ENCODE measurements at places on chromosomes 13 and 19.

GRCh38 chr13:50552424-50552966, 291.0 kb downstream of the DLEU7 start:
- DNase-seq = no peak

GRCh38 chr19:51784922-51785690, 9.9 kb upstream of the FPR3 start:
- DNase-seq = no peak

DNA sequence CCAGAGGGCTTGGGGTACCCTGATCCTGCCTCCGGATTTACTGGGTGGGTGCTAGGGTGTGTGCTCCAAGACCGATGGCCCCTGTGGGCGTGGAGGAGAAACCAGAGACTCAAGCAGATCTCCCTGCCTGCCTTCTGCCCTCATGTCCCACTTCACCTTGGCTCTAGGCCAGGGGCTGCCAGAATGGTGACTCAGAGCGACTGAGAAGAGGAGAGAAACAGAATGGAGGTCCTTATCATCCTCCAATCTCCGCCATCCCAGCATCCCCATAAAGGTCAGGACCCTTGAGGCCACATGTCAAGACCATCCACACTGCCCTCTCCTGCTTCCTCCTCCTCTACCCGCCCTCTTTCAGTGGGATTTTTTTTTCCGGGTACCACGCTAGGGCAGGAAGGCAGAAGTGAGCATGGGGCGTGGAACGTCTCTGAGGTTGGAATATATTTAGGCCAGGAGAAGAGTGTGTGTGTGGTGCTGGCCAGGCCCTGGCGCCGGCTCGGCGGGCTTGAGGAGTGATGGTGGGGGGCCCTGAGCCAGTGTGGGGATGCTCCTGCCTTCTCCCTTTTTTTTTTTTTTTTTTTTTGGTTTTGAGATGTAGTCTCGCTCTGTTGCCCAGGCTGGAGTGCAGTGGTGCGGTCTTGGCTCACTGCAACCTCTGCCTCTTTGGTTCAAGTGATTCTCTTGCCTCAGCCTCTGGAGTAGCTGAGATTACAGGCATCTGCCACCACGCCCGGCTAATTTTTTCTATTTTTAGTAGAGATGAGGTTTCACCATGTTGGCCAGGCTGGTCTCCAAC, 22.3 kb downstream of the IER2 start:
- peak; percentile 79 for DNase-seq

DNA sequence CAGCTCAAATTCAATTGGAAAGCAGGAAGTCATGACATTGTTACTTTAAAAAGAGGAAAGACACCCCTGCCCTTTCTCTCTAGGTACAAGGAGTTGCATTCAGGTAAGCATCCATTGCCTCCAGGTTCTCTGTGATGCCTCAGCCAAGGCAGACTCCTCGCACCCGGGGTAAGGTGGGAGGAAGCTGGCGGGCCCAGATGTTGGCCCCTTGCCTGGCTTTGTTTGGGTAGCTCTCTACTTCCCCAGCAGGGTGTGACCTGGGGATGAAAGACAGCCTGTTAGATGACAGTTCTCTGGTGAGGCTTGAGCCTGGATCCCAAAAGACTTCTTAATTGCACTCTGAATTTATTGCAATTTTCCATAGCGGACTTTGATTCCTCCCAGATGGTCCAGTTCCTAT, 25.6 kb downstream of the SHISA2 start:
- DNase-seq = no peak

- no peak for DNase-seq
These were observed 216.2 kb downstream of the SLC7A1 start for GRCh38 chr13:29379281-29379680.

DNA sequence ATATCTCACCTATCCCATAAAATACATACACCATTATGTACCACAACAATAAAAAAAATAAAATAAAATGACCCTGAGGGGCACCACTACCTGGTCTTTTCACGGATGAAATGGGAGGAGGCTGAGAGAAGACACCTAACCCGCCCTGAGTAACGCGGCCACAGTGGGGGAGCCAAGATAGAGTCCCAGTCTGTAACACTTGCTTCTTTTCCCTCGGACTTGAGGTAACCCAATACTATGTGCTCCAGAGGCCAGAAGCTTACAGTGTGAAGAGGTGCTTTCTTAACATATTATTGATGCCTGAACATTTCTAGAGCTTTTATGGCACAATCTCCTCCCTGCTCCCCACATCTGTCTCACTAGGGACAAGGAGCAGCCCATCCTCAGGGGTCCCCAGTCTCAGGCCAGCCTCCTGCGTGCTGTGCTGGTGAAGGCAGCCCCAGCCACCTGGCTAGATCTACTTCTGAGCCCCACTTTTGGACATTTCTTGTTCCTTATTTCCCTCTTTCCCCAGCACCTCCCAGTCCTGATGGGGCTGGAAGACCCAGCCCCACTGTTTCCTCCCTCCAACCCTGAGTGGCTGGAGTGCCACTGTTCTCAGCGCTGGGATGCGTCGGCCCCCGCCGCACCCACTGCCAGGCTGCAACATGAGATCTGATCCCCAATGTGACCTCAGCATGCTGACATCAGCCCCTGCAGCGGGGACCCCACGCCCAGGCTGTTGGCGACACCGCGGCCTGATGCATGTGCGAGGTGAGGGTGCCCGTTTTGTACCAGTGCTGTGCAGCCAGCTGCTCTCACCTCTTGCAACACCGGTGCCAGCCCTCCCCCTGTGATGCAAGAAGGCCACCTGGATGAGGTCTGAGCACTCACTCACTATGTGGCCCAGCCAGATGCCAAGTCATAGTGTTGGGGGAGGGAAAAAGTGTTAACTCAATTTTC, 143.3 kb downstream of the DCLK1 start:
- DNase-seq = no peak

- DNase-seq = no peak
These were observed 279.7 kb downstream of the COG6 start for GRCh38 chr13:39935155-39935554.

- DNase-seq = no peak
These were observed 29.8 kb downstream of the TSHZ3 start for GRCh38 chr19:31319465-31319864.

- DNase-seq = no peak
These were observed 55.7 kb upstream of the C1QTNF9 start for GRCh38 chr13:24253520-24254145.

- DNase-seq = no peak
These were observed 495 bp downstream of the KCNA7 start for GRCh38 chr19:49071860-49072547.

GRCh38 chr19:44539236-44539826, 9.9 kb upstream of the CEACAM20 start:
- DNase-seq = no peak

DNA sequence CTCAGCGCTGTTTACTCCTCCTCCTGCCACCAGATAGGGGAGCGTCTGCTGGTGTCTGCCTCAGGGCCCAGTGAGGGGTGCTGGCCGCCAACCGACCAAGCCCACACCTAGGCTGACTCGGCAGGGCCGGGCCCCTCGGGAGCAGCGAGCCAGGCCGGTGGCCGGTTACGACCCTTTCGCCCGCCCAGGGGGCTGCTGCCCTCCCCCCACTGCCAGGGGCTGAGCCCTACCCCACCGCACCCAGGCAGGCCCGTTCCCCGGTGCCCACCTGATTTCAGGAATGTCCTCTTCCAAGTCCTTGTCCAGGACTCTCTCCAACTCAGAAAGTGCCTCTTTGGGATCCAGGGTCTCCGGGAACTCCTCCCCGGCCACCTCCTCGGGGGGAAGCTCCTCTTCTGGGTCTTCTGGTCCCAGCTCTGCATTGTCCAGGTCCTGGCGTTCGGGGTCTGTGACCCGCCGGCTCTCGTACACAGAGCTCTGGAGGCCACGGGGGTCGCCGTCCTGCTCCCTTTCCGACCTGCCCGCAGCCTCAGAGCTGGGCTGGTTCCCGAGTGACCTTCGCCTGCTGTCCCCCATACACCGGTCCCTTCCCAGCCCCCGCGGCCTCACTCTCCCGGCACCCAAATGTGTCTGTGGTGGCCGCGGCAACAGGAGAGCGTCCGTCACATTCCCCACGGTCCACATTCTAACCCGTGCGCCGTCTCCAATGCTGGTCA, 31.0 kb upstream of the MIER2 start:
- no peak for DNase-seq

GRCh38 chr19:1274852-1275259, 474 bp upstream of the FAM174C start:
- peak; percentile 60 for DNase-seq

DNA sequence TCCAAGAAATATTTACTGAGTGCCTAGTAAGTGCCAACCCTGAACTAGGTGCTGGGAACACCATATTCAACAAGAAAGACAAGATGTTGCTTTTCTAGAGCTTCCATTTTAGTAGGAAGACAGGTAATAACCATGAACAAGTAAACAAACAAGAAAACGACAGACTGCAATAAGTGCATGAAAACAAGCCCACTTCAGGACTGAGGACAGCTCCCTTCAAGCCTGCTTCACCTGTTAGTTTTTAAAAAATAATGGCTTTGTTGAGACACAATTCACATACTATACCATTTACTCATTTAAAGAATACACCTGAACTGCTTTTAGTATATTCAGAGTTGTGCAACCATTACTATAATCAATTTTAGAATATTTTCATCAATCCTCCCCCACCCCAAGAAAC, 30.4 kb downstream of the CYP4F22 start:
- no peak for DNase-seq

DNA sequence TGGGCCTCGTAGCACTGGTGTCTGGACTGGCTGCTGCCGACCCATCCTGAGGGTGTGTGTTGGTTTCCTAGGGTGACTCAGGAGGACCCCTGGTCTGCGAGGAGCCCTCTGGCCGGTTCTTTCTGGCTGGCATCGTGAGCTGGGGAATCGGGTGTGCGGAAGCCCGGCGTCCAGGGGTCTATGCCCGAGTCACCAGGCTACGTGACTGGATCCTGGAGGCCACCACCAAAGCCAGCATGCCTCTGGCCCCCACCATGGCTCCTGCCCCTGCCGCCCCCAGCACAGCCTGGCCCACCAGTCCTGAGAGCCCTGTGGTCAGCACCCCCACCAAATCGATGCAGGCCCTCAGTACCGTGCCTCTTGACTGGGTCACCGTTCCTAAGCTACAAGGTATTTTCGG, 13.8 kb downstream of the TIMM13 start:
- DNase-seq = no peak

GRCh38 chr19:45475537-45476291, 7.9 kb downstream of the FOSB start:
- DNase-seq = no peak

GRCh38 chr19:2270157-2270422, 11.9 kb downstream of the PEAK3 start:
- no peak for DNase-seq

DNA sequence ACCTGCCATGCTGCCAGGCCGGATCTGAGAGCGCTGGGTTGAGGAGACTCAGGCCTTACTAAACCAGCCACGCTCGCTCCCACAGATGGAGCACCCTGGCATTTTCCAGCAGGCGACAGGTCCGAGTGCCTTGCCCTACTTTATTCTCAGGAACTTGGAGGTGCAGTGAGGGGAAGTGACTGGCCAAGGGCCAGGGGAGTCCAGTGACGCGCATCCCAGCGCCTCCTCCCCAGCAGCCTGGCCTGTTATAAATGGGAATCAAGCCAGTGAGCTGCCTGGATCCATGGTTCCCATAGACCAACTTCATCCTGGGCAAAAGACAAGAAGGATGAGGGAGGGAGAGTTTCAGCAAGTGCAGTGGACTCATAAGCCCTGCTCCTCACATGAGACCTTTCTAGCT, 35.5 kb downstream of the TMED1 start:
- DNase-seq = no peak

DNA sequence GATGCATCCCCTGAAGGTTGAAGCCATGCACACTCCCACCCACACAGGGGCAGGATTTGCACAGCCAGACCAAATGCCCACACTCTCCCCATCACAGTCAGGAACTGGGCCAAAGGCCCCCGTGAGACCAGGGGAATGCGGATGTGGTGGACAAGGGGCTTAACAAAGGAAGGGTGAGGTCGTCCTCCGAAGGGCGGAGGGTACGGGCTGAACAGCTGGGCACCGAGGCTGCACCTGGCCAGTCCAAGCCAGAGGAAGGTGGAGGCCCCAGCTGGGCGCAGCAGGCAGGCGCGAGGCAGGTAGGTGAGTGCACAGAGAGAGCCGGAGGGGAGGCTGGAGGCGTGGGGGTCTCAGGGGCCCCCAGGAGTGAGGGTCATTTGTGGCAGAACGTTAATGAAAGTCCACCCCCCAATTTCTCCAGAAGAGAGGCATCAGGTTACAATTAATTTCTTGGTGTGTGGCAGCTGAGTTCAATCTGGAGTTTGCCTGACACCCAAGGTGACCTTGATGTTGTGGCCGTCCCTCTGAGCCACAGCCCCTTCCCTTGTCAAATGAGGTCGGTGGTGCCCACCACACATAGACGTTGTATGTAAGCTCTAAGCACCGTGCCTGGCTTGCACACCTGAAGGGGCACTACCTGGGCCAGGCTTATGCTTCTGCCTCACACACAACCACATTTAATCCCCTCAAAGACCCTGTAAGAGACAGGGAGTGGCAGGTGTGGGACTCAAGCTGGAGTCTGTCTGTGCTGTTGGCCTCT, 2.9 kb downstream of the KLK15 start:
- no peak for DNase-seq

DNA sequence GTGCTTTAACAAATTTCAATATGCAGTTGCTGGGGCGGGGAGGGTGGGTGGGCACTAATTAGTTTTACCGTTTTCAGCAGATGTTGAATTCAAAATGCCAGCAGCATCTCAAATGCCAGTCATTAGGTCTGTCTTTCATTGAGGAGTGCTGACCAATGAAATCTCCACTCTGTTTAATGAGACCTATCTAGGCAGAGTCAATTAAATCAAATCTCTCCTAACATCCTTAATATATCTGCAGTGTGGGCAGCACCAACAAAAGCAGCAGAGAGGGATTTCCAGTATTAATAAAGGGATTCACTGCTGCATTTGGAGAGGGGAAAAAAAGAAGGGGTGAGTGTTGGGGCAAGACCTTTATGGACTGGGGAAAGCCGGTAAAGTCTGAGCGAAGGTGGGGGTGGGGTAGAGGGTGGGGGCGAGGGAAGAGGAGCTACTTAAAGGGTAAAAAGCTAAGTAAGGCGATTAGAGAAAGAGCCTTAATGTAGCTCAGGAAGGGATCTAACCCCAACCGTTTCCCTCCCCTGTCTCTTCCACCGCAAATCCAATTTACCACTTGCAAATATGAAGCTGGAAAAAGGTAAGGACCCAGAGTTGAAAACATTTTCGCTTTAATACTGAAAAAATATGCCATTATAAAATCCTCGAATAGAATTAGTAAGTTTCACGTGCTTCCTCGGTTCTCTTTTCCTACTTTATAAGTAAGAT, 4.5 kb downstream of the SLITRK1 start:
- DNase-seq = no peak
